ENCODE measurements at places on chromosomes 7 and 10.

DNA sequence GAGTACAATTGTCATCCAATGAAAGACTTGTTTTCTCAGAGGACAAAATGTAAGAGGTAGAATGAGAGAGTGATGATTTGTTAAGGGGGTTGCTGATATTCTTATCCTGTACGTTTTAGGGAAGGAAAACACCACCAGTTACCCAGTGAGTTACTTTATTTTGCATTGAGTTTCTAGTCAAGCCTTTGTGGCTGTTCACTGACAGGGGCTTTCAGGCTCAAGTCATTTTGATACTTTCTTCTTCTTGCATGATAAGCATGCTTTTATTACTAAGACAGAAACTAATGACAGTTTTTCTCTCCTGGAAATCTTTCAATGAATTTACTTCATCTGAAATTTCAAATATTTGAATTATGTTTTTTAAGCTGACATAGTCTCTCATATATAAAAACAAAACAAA, 710.2 kb upstream of the POM121L12 start:
- no peak for DNase-seq

- DNase-seq = no peak
Observed at GRCh38 chr10:61049386-61049785, 105.4 kb upstream of the RHOBTB1 start.

- no peak for DNase-seq
Observed at GRCh38 chr7:42082144-42082543, 154.9 kb downstream of the GLI3 start.

DNA sequence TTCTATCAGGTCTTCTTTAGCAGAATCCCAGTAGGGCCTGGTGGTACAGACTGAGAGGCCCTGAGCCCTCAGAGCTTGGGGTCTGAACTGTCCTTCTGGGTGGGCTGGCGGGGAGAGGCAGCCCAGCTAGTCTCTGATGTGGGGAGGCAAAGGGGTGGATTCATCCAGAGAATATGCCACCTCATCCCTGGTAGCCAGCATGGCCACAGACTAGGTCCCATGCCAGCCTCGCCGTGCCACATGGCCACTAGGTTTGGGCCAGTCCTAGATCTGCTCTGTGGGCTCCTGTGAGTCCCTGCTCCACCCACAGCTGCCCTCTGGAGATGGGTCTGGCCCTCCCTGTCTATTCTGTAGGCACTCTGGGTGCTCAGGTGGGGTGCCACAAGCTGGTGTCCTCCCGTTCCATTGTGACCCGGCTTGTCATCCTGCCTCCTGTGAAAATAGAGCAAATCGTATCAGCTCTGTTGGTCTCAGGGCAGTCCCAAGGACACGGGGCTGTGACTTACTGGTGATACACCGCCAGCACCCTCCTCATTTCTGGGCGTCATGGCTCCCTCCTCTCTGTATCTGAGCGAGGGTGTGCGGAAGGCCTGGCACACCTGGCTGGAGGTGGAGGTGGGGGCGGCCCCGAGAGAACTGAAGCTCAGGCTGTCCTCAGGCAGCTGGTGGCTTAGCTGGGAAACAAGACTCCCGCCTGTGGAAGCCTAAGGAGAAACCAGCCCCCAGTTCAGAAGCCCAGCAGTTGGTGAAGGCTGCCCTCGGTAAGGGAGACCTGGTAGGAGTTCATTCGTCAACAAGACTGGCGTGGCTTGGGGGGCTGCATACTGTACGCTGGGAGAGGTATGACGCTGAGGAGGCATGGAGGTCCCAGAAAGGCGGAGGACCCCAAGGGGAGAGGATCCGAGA, 33.3 kb downstream of the UNC5B start:
- DNase-seq = no peak

- no peak for DNase-seq
Observed at GRCh38 chr10:1641402-1641801, 95.9 kb downstream of the ADARB2 start.

DNA sequence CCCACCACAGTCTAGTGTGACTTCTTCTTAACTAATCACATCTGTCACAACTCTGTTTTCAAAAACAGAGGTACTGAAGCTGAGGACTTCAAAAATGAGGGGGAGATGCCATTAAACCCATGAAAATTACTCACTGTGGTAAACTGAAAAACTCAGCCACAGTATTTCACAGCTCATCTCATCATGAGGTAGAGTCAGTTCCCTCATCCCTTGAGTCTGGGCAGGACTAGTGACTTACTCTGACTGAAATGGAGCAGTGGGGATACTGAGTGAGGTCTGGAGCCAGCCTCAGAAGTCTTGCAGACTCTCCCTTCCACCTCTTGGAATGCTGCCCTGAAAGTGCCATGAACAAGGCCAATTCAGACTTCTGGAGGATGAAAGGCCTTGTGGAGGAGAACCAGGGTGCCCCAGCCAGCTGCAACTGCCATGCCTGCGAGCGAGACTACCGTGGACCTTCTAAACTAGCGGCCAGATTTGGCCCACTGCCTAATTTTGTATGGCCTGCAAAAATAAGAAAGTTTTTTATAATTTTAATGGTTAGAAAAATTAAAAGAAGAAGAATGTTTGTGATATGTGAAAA, 24.7 kb upstream of the ANKRD1 start:
- DNase-seq = no peak

Data from HFF-Myc (cell line).